ENCODE measurements at places on chromosomes 13 and 19.

GRCh38 chr13:43804461-43805070 is 17.8 kb upstream of the ENOX1 start:
- no peak for DNase-seq

- DNase-seq, result no peak
Observed at GRCh38 chr13:64029343-64030093, 2613.9 kb upstream of the PCDH20 start.

GRCh38 chr13:106883976-106884375 is 316.0 kb upstream of the ARGLU1 start:
- DNase-seq, result no peak

DNA sequence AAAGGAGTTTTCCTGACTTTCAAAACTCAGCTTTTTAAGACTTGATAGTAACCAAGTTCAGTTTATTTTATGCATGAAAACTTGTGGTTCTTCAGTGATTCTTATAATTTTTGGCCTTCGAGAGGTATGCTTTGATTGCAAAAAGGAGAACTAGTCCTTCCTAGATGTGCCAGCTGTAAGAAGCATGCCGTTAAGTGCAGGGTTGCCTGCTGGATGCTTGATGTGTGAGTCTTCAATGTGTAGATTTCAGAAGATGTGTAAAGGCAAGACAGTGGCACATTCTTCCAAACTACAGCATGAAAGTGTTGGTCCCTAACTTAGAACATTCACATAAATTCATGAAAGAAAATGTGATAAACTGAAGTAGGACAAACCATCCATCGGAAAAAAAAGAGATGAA is 532.5 kb downstream of the DCT start:
- no peak for DNase-seq

- DNase-seq, result no peak
Observed at GRCh38 chr13:86282442-86282841, 483.2 kb upstream of the SLITRK6 start.

DNA sequence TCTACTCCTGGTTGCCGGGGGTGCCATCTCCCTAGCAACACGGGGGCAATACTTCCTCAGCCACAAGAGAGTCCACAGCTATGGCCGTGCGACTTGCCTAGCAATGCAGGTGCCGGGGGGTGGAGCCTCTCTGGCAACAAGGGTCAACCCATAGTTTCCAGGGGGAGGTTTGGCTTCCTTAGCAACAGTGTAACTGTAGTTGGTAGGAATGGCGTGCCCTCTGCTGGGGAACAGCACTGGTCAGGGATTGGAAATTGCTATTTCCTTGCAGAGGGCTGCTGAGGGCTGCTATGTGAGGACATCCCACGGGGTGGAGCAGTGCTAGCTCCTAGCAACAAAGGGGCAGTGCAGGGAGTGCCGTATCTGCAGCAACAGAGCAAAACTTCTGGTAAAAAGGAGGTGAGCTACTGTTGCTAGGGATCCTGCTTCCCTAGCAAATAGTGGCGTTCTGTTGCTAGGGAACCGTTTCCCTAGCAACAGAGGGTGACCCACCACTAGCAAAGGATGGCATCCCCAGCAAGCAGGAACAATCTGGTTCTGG is 7.0 kb upstream of the TMC4 start:
- DNase-seq, result no peak

DNA sequence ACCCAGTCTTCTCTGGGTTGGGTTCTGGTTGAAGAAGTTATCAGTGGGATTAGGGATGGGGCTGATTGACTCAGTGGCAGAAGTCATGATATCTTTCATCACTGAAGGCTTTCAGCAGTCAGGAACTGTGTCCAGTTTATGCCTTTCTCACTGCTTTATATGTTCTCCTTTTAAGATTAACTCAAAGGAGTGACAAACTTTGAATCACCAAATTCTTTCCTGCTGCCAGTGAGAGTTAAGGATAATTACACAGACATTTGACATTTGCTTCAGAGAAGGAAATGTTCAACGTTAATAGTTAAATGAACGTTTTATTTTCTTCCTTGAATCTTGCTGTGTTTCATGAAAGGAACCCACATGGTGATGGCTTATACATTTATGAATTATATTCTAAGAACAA is 41.0 kb upstream of the CNMD start:
- DNase-seq, result no peak

DNA sequence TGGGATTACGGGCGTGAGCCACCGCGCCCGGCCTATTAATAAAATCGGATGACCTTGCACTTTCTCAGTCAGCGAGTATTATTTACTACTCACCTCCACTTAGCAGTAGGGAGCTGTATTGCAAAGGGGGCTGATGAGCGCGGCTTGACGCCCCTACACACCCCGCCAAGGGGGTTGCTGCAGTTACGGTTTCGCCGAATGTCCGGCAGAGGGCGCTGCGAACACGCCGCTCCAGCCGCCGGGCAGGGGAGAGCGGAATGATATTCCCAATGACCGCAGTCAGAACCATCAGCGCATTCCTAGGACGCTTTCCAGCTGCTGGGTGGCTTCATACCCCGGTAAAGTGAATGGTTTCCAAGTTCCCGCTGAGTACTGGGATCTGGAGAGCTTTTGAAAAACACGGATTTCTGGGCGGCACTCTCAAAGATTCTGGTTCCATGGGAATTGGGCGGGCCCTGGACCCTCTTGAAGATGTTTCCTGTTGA is 30.0 kb upstream of the TPT1 start:
- no peak for DNase-seq

- DNase-seq, result no peak
Observed at GRCh38 chr13:50735071-50735470, 108.4 kb downstream of the DLEU7 start.

DNA sequence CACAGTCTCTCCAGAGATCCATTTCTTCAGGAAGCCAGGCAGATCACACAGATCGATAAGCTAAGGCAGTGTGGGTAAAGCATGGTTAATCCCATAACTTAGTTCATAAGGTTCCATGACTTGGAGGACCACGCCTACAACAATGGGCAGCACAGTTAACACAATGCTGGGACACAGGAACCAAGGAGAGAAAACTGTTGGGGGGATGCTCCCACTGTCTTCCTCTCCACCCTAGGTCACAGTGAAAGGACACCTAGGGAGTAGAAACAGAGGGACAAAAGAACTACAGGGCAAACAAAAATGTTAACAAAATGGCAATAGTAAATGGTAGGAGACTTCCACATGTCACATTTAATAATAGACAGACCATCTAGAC is 20.8 kb upstream of the ZNF181 start:
- DNase-seq, result no peak

DNA sequence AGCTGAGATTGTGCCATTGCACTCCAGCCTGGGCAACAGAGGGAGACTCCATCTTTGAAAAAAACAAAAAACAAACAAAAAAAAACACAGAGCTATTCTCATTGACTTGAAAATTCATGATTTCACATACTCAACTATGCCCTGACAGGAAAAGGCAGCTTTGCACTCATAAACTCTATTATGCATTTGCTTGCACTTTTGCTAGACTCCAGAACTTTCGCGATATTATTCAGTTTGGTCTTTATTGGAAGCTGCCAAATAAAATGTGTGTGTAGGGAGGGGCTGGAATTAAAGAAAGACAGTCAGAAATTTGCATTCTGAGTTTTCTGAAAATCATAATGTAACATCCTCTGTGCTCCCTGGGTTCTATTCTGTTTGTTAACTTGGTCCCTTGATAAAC is 635.1 kb upstream of the KLF12 start:
- DNase-seq, result no peak

DNA sequence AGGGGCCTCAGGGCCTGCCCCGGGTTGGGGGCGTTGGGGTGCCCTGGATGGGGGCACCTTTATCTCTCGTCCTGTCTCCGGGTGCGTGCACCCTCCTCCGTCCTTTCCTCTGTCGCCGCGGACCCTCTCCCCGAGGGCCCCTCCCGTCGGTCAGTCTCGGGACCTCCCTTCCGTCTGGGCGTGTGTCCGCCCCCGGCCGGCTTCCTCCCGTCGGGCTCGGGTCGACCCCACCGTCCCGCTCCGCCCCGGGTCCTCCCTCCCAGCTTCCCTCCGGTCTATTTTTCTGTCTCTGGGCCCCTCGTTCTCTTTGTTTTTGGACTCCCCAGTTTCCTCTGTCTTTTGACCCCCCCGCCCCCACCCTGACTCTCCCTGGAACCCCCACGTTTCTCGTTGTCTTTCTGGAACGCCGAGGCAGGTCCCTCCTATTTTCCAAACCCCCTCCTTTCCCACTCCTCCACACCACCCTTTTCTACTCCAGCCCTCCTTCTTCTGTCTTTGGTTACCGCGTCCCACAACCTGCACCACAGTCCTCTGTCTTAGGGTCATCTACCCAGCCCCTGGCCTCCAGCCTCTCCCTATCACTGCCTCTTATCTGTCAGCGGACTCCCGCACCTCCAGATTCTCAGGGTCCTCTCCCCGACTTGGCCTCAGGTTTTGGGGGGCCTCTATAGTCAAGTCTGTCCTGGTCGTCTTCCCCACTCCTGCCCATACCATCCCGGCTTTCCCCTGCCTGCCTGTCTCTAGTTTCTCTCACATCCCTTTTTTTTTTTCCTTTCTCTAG is 757 bp downstream of the EGLN2 start:
- no peak for DNase-seq

GRCh38 chr13:43694146-43694664 is 92.6 kb downstream of the ENOX1 start:
- no peak for DNase-seq

- no peak for DNase-seq
Observed at GRCh38 chr13:22700246-22700887, 480.4 kb upstream of the SGCG start.

DNA sequence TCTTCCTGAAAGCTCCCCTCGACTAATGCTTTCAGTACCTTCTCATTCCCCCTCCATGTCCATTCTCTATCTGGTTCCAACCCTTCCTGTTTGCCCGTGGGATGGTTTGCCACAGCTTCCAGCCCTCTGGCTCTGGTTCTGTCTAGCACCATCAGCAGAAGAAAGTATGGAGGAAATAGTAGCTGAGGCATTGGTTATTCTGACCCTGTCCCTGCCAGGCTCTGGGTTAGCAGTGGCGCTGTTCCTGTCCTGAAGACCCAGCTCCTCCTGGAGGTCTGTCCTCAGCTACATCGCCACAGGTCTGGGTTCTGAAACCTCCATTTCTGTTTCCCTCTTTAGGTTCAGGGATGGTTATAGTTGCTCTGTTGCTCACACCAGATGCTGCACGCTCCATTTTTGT is 604.6 kb upstream of the GPC6 start:
- no peak for DNase-seq

- DNase-seq, result no peak
Observed at GRCh38 chr19:4414144-4414799, 11.8 kb downstream of the CHAF1A start.

DNA sequence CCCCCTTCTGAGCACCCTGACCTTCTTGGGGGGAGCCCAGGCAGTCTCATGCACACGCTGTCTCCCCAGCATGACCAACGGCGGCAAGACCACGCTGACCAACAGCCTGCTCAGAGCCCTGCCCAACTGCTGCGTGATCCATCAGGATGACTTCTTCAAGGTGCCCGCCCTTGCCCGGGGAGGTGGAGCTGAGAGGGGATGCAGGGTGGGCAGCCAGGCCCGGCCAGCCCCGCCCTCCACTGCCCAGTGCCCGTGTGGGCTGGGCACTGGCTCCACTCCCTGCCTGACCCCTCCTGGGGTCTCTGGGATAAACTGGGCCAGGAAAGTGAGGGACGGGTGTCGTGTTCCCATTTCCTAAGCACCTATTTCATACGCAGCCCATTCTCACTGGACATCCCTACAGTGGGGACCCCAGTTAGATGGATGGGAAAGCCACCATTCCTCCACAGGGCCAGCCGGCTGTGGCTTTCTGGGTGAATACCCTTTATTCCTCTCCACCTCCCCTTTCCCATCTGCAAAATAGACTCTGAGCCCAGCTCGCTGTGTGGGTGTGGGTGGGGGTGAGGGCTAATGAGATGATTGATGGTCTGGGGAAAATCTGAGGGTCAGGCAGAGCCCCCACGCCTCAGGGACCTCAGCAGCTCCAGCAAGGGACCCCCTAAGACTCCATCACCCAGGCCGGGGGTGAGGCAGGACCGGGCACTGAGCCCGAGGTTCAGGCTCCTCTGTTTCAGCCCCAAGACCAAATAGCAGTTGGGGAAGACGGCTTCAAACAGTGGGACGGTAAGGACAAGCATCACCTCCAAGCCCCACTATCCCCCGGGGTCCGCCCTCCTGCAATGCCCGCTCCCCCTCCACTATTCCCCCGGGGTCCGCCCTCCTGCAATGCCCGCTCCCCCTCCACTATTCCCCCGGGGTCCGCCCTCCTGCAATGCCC is 3.9 kb downstream of the NMRK2 start:
- no peak for DNase-seq

DNA sequence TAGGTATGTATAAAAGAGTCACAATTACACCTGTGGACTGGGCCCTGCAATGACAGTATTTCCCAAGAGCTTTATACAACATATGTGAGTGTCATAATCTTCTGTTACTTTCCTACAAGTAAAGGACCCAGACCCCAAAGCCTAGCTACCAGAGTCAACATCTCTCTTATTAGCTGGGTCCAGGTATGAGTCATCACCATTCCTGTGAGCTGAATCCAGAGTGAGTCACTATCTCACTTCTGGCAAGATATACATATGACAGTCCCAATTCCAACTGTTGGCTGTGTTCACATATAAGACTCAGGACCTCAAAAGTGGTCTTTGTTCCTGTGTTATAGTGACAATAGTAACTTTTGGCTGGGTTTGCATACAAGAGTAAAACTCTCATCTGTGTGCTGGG is 46.7 kb downstream of the ZNF729 start:
- no peak for DNase-seq

DNA sequence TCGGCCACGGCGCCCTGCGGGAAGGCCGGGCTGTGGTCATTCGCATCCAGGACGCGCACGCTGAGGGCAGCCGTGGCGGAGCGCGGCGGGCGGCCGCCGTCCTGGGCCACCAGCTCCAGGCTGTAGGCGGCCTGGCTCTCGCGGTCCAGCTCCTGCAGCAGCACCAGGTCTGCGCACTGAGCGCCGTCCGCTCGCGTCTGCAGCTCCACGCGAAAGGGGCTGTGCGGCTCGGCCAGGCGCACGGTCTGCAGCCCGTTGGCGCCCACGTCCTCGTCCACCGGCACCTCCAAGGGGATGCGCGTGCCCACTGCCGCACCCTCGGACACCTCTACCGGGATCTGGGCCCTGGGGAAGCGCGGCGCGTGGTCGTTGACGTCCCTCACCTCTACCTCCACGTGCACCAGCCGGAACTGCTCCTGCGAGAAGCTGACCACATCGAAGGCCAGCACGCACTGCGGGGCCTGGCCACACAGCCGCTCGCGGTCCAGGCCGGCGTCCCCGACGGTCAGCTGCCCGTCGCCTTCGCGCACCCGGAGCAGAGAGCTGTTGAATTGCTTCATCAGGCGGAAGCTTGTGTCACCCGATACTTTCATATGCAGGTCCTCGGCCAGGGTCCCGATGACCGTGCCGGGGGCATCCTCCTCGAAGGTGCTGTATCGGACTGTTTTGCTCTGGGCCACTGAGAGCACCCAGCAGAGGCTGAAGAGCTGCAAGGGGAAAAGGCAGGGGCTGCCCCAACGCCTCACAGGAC is 583 bp downstream of the PCDH8 start:
- DNase-seq, result no peak
